ENCODE measurements at places on chromosomes 7 and 10.

DNA sequence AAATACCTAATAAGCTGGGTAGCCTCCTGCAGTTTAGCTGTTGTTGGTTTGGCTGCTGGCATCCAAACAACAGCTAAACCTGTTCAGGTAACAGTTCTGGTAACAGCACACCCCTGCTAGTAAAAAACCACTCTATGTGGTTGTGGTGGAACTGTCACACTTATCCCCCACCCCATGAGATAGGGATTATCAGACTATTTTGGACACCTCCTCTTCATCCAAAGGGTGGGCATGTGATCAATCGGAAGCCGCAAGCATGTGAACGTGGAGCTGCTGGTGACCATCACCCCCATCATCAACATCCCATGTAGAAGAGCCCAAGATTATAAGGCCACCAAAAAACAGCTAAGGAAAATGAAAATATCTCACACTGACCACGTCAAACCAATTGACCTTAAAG is 2.5 kb downstream of the MTPAP start:
- no peak for DNase-seq

- DNase-seq, result no peak
Measured at GRCh38 chr7:131483586-131483985, 72.8 kb downstream of the PODXL start.

DNA sequence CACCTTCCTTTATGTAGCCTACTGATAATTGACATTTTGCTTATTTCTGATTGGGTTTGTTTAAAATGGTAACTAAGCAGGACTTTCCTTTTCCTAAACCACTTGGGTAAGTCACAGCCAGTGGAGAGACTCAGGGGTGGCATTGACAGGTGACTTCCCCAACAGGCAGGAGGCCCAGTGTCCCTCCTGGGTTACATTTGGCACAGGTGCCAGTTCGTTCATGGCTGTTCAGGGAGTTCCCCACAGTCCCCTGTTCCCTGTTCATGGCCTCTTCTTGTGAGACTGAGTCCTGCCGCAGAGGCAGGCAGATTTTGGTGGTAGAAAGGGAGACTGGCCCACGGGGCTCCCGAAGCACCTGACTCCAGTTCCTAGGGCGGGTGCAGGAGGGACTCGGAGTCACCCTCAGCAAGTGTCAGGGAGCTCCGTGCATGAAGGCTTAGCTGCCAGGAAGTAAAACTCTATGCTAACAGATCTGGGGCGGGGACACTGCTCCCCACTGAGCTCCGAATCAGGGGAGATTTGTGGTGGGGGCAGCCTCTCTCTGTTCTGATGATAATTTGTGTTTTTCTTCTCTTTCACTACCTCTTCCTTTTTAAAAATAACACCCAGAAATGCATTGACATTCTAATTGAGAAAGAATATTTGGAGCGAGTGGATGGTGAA is 84.1 kb downstream of the EZH2 start:
- no peak for DNase-seq

- no peak for DNase-seq
Measured at GRCh38 chr7:95397381-95397780, 1.2 kb upstream of the PON3 start.

- DNase-seq, result no peak
Measured at GRCh38 chr7:93043385-93043985, 74.3 kb downstream of the SAMD9 start.

DNA sequence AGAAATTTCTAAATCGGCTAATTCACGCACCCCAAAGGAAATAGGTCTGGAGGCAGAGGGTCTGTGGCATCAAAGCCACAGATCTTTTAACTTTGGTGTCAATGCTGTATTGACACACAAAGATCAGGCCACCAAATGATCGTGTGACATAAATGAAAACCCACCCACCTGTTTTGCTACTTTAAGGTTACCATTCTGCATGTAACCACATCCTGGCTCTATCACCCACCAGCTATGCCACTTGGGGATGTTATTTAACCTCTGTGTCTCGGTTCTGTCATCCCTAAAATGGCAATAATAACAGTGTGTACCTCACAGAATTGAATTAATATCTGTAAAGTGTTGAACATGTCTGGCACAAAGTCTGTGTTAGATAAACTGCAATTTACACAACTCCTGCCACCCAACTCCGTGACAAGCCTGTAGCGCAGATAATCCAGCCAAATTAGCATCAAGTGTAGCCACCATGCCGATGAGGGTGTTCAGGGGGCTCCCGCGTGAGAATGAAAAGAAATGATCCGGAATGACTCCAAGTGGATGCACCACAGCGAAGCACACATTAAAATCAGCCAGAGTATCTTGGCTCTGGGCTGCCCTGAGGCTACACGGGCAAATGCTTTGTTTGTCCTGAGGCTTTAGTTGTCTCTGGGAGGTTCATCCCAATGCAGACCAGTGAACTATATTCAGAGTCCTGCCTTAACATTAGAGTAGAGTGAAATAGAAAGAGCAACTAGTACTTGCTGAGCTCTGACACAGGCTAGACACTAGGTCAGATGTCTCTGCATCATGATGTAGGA is 158.4 kb upstream of the NEBL start:
- no peak for DNase-seq

DNA sequence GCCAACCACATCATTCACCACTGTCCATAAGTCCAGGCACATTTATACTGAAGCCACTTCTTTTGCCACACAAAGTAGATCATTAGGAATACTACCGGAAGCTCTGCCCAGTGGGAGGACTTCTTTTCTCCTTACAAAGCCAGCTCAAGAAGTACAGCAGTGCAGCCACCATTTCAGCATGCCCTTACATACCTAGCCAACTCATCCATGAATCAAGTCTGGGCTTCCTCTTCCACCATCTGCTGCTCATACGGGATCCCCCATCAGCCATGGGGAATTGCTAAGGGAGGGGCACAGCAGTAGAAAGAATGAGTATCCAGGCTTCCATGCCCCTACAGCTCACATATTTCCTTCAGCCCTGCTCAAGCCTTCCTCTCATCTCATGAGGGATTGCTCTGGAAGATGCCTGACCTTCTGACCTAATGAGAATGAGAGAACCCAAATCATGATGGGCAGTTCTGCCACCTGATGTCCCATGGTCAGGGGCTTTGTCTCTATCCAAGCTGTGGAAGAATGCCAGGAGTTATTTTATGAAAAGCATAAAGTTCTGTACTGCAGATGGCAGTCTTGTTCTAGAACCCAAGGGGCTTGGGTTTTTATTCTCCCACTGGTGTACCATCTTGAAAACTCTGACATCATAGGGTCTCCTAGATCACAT is 39.5 kb downstream of the ACSM6 start:
- DNase-seq, result no peak

DNA sequence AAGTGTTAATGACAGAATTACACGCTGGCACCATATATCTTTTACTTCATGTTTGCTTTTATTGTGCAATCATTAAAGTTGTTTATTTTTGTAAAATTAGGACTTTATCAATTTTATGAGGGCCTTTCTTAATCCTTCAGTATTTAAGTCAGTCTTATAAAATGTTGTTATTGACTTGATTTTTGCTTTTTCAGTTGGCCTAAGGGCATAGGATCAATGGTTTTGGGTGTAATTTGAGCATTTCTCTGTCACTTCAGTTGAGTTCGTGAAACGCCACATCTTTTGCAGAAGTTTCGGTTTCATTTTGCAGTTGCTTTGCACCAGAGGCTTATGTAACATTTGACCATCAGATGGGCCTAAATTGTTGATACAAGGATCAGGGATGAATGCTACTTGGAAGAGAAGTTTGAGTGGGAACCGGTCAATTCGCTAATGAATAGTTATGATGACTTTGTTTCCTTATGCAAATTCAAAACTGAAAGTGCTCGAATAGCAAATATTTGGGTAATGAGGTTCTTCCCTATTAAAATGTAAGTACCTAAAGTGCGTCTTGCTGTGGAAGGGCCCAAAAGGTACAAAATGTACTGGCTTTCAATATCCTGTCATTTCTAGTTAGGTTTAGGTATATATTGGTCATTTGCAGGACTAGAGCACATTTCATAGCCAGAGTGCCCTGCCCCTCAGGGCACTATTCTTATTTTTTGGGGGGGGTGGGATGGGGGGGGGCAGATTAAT is 340.9 kb downstream of the LRMDA start:
- no peak for DNase-seq

GRCh38 chr7:102230593-102230992 is 56.1 kb upstream of the SH2B2 start:
- no peak for DNase-seq

GRCh38 chr10:104002911-104003310 is 36.0 kb downstream of the SLK start:
- DNase-seq, result no peak

DNA sequence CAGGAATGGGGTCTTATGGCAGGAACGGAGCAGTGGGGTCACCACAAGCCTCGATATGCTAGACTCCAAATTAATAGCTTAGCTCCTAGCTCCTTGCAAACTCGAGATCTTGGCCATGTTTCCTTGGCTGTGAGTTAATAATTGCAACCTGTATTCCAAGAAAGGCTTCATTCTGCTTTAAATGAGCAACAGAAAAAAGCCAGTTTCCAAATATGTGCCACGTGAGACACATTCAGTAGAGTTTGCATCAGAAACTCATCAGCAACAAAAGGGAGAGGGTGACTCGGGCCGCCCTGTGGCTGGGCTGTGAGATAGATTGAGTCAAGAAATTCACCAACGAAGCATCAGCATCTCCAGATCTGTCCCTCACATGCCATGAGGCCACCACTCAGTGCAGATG is 112.0 kb downstream of the NPTX2 start:
- no peak for DNase-seq

GRCh38 chr7:43405948-43406347 is 177.0 kb upstream of the STK17A start:
- DNase-seq, result no peak

DNA sequence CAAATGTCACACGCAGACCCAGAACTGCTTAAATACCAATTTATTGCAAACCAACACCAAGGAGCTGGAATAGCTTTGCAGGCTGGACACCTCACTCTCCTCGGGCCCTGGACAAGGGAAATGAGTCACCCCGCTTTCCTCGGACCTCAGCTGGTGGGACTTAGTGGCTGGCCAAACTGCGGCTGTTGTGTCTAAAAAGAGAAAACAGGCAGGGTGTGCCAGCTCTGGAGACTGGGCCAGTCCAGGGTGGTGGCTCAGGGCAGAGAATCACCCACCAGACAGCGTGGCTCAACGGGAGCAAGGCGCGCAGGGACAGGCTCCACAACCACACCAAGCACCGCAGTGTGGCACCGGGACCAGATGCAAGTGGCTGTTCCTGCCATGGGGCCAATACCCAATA is 58.2 kb upstream of the CAMK2B start:
- DNase-seq, result no peak

GRCh38 chr10:34859170-34859569 is 44.1 kb upstream of the PARD3 start:
- DNase-seq, result no peak

- no peak for DNase-seq
Measured at GRCh38 chr7:106486331-106486730, 174.6 kb downstream of the CCDC71L start.

Data from activated CD8-positive, alpha-beta memory T cell treated with anti-CD3 and anti-CD28 coated beads for 4 hours (primary cell).